Panc1 (cell line): ENCODE measurements at places on chromosomes 7 and 10. TPM values are rescaled to one million over a fixed set of nuclear protein-coding genes. Genes with fewer than 3 reads are reported as not detected.

GRCh38 chr10:15300697-15301096 lies 70.4 kb downstream of the FAM171A1 start:
- DNase-seq: no peak

DNA sequence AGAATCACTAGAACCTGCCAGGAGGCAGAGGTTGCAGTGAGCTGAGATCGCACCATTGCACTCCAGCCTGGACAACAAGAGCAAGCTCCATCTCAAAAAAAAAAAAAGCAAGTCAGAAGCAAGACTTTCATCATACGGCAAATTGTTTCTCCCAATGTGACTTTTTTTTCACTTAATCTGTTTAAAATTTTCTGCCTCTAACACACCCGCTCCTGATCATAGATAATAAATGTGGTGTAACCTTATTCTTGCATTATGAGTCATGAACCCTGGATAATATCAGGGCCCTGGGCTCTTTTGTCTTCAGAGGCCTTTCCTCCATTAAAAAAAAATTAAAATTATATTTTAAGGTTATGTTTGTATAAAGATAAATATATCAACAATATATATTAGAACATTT lies 111.4 kb upstream of the JCAD start:
- DNase-seq: no peak

- DNase-seq: no peak
Measured at GRCh38 chr10:110175406-110175805, 32.0 kb upstream of the MXI1 start.

DNA sequence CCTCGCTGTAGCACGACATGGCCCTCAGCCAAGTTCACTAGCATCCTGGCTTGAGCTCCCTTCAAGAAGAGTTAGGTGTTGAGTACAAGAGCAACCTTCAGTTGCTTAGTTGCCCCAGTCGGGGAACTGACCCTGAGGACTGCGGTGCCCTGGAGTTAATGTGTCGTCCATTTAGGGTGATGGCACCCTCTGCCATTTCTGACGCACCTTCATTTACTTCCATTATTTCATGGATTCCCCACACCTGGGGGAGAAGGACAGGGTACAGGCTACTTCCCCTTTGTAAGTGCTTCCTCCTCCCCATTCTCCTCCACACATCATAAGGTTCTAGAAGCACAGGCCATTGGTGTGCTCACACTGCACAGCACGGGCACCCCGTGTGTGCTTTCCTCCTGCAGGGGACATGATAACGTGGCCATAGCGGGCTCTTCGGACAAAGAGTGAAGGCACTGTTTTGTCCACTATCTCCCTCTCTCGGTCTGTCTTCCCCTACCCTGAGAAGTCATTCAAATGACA lies 1.8 kb downstream of the ALOX5 start:
- no peak for DNase-seq

The HOXA4 gene
- 0.39 TPM for total RNA-seq

- no peak for DNase-seq
Measured at GRCh38 chr10:100729862-100730724, 15.3 kb upstream of the PAX2 start.

DNA sequence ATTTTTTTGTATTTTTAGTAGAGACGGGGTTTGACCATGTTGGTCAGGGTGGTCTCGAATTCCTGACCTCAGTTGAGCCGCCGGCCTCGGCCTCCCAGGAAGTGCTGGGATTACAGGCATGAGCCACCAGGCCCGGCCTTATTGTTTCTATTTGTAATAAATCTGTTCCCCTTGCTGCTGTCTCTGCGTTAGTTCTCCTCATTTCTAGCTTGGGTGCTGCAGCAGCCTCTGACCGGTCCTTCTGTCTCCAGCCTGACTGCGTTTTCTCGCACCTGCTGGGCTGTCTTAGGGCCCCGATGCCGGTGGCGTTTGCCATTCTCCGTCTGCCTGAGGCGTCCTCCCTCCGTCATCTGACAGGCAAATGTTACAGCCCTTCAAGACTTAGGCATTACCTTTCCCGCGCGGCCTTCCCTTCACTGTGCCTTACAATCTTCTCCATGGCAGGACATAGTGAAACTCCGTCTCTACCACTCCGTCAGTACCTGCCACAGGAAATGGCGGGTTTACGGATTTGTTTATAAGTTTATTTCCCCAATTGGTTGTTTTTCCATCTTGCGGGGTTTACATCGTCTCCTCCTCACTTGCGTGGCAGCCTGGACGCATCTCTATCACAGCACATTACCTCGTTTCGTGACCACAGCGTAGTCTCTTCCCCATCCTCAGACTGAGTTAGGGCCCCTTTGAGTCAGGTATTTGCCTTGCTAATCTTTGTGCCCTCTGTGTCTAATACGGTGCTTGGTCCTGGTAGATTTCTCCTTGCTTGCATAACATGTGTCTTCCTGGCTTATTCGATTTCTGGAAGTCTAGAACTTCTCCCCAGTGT lies 2.3 kb upstream of the GIMAP8 start:
- DNase-seq: no peak

The EBLN1 gene
- not detected for total RNA-seq

- no peak for DNase-seq
Measured at GRCh38 chr7:119959811-119960210, 313.2 kb upstream of the KCND2 start.

The PDE1C gene
- not detected for total RNA-seq

The MIOS gene
- total RNA-seq: 40.8 TPM

- no peak for DNase-seq
Measured at GRCh38 chr7:77580762-77581350, 43.8 kb downstream of the PTPN12 start.

The CCDC201 gene
- total RNA-seq: not detected

GRCh38 chr10:6207658-6208057 lies 4.9 kb downstream of the PFKFB3 start:
- no peak for DNase-seq

GRCh38 chr10:122293156-122293960 lies 22.3 kb downstream of the BTBD16 start:
- no peak for DNase-seq

GRCh38 chr7:2436341-2437104 lies 33.1 kb downstream of the CHST12 start:
- no peak for DNase-seq

GRCh38 chr10:36946598-36946997 lies 178.8 kb upstream of the ANKRD30A start:
- DNase-seq: no peak

The HYAL4 gene
- total RNA-seq: not detected

- DNase-seq: no peak
Measured at GRCh38 chr10:78115135-78115853, 81.6 kb downstream of the RPS24 start.

DNA sequence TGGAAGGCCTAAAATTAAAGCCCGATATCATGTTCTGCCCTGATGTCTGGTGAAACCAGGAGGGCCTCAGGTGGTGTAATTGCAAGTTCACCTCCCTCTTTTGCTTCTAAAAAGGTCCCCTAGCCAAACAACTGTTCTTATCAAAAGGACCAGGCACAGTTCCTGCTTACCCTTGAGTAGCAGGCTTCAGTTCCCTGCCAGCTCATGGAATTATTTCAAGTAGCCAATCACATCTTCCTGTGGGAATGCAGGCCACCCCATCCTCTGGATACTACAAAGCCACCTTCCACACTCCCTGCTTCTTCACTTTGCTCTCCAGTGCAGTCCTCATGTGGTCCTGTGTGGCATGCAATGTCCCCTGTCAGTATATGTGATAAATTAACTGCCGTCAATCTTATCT lies 97.7 kb upstream of the GALNT17 start:
- DNase-seq: no peak

DNA sequence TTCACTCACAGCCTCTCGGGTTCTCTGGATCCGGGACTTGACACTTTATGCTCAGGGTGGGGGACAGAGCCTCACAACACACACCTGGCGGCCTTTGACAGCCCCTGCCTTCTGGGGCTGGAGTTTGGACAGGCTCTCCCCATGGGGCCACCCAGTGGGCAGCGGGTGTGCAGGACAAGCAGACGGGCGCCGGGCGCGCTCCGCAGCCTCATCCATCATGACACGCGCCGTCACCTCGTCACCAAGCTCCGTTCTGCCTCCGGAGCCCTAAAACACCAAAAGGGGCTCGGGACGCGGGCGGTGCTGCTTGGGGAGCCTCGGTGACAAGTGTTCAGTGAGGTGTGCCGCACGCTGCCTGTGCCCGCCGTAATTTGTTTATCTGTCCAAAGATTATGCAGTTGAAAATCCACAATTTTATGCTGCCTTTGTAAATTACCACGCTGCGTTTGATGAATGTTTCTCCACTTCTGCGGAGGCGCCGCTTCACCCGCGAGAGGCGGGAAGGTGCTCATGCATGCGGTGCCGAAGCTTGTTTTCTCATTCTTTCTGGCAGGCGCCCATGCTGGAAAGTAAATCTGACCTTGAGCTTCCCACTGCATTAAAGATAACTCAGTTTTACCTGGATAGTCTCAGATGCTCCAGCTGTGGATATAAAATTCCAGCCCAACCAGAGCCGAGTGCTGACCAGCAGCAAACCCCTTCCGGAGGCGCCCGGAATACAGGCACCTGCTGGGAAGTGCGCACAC lies 6.2 kb downstream of the NKX6-2 start:
- no peak for DNase-seq
